ENCODE measurements at places on chromosomes 2 and 18. TPM values are rescaled to one million over a fixed set of nuclear protein-coding genes. Genes with fewer than 3 reads are reported as not detected.

DAW1 gene
- 1.2 TPM for total RNA-seq

FOXD4L1 gene
- total RNA-seq: not detected

NDUFV2 gene
- 161 TPM for total RNA-seq

STPG4 gene
- 0.75 TPM for total RNA-seq

DNA sequence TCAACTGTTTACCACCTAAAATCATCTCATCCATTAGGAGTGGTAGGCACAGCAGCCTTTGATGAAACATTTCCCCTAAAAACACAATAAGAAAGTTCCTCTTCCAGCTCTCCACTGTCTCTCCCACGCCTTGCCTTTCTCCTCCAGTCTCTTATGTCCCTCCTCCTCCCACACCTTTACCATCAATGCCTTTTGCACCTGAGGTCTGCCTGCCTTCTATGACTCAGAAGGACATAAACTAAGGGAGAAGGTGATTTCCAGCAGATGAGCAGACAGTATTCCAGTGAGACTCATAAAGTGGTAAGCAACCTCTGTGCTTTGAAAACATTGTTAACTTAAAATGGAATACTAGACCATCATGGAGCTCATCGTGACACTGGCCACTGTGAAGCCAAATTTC lies 34.2 kb upstream of the NDUFV2 start:
- H3K4me1 ChIP-seq: no peaks in the 10 kb centered on the region
- no peak overlapping the region for H3K27ac ChIP-seq
- no peak overlapping the region for H3K4me3 ChIP-seq
- no peak for DNase-seq
- no peaks in the 10 kb centered on the region for H3K36me3 ChIP-seq

DNA sequence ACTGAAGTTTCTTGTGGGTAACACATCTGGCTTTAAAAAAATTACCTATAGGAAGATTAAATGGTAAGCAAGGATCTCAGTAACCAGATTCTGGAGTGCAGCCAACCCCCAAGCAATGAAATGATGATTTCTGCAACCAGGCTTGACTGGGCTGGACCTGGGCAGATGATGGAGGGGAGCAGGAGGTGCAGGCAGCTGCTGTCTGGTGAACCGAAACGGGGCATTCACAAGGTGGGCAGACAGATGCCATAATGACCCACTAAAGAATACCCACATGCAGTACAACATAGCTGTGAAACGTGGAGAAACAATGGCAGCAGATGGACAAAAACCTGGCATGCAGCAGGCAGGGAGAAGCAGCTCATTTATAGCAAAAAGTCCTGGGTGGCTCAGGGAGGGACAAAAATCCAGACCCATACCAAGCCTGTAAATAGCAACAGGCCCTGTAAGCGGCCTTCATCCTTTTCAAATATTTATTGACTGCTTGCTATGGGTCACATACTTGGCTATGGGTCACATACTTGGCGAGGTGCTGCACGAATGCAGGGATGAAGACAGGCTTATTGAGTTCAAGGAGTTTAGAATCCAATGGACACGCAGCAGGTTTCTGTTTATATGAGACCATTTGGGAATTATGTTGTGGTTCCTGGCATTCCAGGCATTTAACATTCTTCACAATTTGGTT lies 244.7 kb downstream of the HRH4 start:
- H3K27ac ChIP-seq: no peak overlapping the region
- H3K27me3 ChIP-seq: peaks cover 13% of the 10 kb centered on the region
- no peak for DNase-seq
- H3K4me3 ChIP-seq: no peak overlapping the region
- H3K4me1 ChIP-seq: no peaks in the 10 kb centered on the region
- H3K36me3 ChIP-seq: no peaks in the 10 kb centered on the region

GRCh38 chr2:181106229-181106628 lies 125.8 kb downstream of the UBE2E3 start:
- H3K4me1 ChIP-seq: peaks cover 8% of the 10 kb centered on the region
- no peaks in the 10 kb centered on the region for H3K27me3 ChIP-seq
- H3K4me3 ChIP-seq: no peak overlapping the region
- DNase-seq: peak; percentile 4
- no peak overlapping the region for H3K27ac ChIP-seq

GRCh38 chr18:8121942-8122480 lies 487.2 kb upstream of the RAB12 start:
- no peaks in the 10 kb centered on the region for H3K4me1 ChIP-seq
- H3K4me3 ChIP-seq: no peak overlapping the region
- H3K27me3 ChIP-seq: no peaks in the 10 kb centered on the region
- no peak for DNase-seq

DNA sequence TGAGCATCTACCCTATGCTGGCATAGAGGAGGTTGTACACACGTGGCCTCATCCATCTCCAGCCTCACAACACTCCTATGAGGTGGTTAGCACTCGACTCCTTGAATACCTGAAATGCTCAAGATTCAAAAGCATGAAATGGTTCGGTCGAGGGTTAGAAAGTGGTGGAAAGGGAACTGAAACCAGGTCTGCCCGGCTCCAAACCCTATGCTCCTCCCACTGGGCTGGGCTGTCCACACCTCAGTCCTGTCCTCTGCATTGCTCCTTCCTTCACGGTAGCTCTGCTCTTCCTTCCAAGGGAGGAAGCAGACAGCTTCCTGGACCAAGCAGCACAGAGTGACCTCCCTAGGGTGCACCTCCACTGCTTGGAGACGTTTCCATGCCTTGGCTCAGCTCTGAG lies 565.2 kb upstream of the ID2 start:
- no peaks in the 10 kb centered on the region for H3K27me3 ChIP-seq
- H3K36me3 ChIP-seq: no peaks in the 10 kb centered on the region
- H3K4me1 ChIP-seq: peaks cover 9% of the 10 kb centered on the region
- no peak overlapping the region for H3K4me3 ChIP-seq

DNA sequence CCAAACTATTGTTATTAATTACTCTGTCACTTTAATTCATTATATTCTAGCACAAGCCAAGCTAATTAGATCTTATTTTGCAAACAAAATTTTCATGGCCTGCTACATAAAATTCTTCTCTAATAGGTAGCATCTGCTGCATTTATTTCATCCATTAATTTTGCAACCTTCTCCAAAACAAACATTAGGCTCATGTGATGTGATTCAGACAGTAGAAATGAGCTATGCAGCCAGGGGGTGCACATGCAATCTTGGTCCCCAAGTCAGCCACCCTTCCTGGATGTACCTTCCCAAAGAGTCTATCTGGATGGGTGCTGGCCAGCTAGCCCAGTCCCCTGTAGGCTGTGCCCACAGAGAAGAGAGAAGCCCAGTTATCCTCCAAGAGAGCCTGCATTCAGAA lies 242.1 kb upstream of the OSR1 start:
- H3K36me3 ChIP-seq: no peaks in the 10 kb centered on the region
- H3K27me3 ChIP-seq: no peaks in the 10 kb centered on the region
- DNase-seq: no peak
- H3K27ac ChIP-seq: no peak overlapping the region
- H3K4me1 ChIP-seq: no peaks in the 10 kb centered on the region
- no peak overlapping the region for H3K4me3 ChIP-seq

DNA sequence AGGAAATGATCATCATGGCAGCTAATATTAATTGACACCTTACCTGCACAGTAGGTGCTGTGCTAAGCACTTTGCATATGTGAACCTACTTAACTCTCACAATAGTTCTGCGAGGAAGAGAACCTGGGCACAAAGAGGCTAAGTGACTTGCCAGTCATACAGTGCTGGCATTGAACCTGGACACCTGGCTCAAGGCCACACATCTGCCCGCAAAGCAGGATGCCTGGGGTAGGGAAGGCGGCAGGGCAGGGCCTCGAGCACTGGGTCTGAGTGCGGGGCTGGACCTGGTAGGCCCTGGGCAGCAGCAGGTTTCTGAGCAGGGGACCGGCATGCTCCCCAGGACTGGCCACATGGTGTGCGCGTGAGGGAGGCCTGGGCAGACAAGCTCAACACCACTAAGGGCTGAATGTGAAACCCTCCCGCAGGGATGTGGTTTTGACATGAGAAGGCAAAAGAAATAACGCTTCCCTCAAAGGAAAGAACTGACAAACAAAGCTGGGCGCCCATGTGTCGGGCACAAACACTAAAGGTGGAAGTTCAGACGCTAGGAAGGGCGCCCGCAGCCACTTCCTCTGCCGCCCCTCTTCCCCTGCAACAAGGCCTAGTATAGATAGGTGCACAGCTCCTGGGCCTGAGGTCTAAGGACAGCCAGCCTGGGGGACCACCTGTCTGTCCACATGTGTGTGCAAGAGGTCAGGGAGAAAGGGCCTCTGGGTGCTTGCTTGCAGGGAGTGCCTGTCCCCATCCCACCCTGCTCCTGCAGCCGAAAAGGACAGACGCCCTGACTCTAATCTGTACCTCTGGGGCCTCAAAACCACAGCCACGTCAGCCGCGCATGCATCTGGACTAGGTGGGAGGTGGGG lies 92.5 kb downstream of the ZFP36L2 start:
- DNase-seq: no peak
- H3K4me3 ChIP-seq: no peak overlapping the region
- no peaks in the 10 kb centered on the region for H3K27me3 ChIP-seq
- H3K27ac ChIP-seq: no peak overlapping the region

DNA sequence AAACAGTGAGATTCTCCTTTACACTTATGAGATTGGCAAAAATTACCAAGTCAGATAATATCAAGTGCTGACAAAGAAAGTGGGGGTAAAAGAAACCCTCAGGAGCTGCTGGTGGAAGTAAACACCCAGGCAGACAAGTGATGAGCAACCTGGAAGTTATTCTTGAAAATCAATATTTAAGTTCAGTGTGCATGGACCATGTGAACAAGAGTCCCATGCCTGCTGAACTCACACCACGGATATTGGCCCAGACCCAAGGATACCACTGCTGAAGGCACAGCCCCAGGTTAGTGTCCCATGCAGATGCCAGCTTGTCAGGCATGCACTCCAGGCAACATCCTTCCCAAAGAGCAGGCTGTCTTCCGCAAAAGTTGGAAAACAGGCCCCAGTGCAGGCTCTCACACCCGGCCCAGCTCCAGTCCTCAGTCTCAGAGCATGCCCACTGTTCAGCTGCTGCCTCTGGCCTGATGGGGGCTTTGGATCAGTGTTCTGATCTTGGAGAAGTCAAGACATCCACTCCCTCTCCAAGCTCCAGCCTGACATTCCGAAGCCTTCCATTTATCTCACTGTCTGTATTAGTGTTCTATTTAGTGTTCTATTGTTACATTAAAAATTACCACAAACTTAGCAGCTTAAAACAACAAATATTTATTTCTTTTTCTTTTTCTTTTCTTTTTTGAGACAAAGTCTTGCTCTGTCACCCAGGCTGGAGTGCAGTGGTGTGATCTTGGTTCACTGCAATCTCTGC lies 70.0 kb downstream of the HS1BP3 start:
- no peaks in the 10 kb centered on the region for H3K36me3 ChIP-seq
- H3K27ac ChIP-seq: no peak overlapping the region
- peaks cover 20% of the 10 kb centered on the region for H3K4me1 ChIP-seq
- no peak for DNase-seq

DNA sequence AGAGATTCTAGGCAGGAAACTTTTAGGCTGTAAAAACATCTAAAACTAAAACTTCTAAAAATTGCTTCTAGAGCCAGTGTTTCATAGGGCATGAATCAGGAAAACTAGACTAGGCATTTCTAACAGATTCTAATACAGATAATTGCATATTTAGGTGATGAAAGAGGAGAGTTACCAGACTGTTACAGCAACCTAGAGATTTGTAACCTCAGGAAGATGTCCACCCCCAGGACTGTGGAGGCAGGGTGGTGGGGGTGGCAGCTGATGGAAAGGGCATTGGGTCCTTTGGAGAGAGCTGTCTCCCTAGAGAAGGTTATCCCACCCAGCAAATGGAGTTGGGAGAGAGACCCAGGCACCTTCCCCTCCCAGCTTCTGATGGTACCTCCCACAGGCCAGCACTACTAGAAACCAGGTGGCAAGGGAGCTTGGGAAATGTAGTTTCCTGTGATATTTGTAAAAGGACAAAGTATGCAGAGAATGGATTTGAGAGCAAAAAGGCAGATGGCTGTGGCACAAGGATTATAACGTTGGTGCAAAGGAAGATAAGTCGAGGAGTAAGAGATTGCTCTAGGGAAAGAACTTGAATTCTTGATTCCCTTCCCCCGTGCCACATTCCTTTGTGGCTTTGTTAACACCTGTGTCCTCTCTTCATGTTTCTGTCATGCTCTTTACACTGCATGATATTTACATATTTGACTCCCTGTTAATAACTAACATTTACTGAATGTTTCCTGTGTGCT lies 75.6 kb upstream of the MGAT5 start:
- no peaks in the 10 kb centered on the region for H3K27me3 ChIP-seq
- H3K27ac ChIP-seq: no peak overlapping the region
- H3K4me3 ChIP-seq: no peak overlapping the region
- DNase-seq: no peak
- H3K4me1 ChIP-seq: no peaks in the 10 kb centered on the region

DNA sequence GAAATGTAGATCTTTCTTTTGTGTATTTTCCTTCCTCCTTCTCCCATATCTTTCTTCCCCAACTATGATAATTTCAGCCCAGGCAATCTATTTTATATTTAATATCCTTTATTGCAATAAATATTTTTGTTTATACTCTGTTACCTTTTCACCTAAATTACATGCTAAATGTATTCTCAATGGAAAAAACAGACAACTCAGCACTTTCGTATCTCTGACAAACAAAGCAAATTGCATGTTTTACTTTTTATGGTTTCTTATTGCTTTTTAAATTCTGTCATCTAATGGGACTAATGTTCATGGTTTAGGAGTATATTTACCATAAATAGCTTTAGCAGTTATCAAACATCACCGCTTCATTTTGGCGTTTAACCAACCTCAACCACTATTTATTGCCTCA lies 74.0 kb downstream of the LRP1B start:
- H3K36me3 ChIP-seq: no peaks in the 10 kb centered on the region
- H3K27ac ChIP-seq: no peak overlapping the region
- DNase-seq: no peak
- no peaks in the 10 kb centered on the region for H3K27me3 ChIP-seq
- H3K4me3 ChIP-seq: no peak overlapping the region
- no peaks in the 10 kb centered on the region for H3K4me1 ChIP-seq

DNA sequence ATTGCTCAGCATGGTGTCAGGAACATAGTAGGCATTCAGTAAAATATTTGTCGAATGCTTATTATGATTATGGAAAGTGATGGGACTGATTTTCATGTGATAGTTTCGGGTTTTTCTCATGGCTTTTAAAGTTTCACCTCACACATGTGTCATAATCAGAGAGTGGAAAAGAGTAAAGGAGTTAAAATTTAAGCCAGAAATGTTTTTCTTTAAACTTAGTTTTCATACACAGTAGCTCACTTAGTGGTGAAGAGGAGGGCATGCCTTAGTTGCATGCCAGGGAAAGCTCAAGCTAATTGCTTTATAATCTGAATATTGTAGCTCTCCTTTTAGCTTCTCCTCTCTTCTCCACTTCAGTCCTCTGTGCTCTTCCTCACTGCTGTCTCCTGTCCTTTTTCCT lies 38.0 kb downstream of the EHBP1 start:
- no peak for DNase-seq
- H3K27me3 ChIP-seq: no peaks in the 10 kb centered on the region
- no peaks in the 10 kb centered on the region for H3K36me3 ChIP-seq

- peak overlapping the region; percentile 78 for H3K4me3 ChIP-seq
- H3K36me3 ChIP-seq: peaks cover 27% of the 10 kb centered on the region
- DNase-seq: peak; percentile 27
- H3K27ac ChIP-seq: peak overlapping the region; percentile 95
- peaks cover 10% of the 10 kb centered on the region for H3K4me1 ChIP-seq
- no peaks in the 10 kb centered on the region for H3K27me3 ChIP-seq
Observed at GRCh38 chr18:26089293-26090129, 902 bp downstream of the SS18 start.

All from A673 (cell line).